Stimulated activated CD4-positive, alpha-beta T cell treated with anti-CD3 and anti-CD28 coated beads, Interleukin-1b, Interleukin-23, amount 100 ng/mL, for 1 hour (primary cell): ENCODE measurements at places on chromosomes 3 and 15.

GRCh38 chr3:53843195-53844177, 2.7 kb downstream of the CHDH start:
- DNase-seq: no peak

DNA sequence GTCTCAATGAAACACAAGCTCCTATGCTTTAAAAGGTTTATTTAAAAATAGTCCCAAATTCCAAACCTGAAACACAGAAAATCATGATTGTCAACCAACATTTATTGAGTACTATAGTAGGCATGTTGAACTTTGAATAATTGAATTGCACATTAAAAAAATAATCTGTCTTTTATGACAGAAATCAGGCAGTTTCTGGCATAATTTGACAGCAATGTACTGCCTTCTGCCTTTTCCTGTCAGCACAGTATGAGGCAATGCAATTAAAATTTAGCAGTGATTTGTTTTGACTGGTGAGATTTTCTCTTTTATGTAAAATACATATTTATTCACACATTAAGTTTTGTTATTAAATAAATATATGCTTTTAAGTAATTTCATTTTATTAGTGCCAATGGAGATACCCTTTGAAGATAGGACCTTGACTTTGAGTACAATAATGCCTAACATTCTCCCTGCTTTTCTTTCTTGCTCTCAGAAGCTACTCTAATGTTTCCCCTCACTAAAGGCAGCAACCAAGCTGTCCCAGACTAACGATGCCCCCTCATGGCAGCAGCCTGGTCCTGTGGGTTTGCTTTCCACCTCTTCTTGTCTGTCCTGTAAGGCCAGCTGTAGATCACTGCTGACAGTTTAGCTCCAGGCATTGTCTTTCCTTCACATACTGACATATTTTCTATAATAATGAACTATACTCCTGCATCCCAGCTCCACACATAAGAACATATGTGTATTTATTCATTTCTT, 346.7 kb downstream of the IL20RB start:
- DNase-seq: no peak

DNA sequence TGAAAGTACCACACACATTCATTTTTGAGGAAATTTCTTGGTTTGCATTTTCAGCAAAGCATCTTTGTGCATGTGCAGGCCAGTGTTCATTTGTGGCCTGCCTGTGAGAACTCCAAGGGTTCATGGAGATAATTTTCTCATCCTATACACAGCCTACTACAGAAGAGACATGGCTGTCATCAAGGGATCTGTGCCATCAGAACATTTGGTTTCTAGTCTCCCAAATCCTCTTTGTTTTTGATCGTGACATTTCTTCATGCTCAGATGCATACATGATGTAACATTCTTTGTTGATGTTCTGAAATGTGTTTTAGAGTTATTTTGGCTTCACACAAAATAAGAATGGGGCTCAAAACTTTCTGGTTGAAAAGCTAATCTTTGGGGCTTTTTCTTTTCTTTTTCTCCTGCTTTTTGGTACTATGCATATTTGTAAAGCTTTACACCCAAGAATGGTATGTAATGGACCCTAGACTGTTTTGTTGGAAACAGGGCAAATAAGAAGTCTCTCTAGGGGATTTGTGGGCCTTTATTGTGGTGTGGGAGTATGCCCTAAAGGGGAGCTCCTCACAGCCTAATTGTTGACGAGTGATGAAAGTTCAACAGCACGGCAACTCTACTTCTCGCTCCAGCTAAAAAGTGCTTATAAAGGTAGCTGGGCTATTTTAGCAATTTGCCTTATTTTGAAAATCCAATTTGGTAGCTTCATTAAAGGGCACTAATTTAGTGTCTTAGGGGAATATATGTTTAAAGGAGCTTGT, 3.2 kb upstream of the ARPP21 start:
- no peak for DNase-seq

DNA sequence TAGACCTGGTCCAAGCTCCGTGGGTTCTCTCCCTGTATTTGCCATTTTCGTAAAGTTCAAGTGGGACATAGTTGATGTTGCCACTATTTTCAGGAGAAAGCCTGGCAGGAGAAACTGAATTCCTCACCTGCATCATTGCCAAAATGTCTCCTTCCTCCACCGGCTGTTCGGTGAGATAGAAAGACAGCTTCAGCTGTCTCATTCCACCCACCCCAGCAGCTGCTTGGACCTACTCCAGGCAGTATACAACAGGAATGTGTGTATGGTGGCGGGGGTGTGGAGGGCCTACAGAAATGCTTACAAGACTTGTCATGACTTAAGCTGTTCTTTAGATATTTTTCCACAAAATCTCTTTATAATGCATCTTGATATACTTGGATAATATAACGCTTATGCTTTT, 132.7 kb upstream of the RAP2B start:
- no peak for DNase-seq

DNA sequence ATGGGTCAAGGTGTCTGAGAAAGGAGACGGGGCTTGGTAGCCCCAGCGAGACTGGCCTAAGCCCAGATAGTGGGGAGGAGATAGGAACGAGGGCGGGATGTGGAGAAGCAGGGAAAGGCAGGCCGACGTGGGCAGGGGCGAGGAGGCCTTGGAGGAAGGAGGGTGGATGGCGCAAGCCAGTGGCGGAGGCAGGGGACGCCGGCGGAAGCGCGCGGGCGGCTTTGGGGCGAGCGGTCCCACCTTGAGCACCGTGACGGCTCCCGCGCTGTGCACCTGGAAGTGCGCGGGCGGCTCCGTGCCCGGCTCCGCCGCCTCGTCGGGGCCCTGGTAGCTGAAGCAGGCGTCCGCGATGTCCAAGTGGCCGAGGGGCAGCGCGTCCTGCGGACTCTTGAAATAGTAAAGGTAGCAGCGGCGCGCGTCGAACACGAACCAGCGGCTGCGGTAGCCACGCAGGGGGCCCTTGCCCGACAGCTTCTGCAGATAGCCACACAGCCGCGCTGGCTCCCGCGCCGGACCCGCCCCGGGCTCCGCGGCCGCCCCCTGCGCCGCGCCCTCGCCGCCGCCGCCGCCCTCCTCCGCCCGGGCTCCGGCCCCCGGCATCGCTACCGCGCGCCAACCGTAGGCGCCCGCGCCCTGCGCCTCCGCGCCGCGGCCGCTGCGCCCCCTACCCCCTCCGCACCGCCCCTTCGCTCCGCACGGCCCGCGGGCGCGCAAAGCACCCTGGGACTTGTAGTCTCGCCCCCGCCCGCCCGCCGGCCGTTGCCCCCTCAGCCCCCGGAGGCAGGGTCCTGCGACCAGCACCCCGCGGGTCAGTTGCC, at the start of gene TBC1D2B:
TSS of gene TBC1D2B (minus strand) at position 659 of the 818 bp plus-strand sequence. CDS start at position 600, 59 bp downstream.
- DNase-seq: no peak

DNA sequence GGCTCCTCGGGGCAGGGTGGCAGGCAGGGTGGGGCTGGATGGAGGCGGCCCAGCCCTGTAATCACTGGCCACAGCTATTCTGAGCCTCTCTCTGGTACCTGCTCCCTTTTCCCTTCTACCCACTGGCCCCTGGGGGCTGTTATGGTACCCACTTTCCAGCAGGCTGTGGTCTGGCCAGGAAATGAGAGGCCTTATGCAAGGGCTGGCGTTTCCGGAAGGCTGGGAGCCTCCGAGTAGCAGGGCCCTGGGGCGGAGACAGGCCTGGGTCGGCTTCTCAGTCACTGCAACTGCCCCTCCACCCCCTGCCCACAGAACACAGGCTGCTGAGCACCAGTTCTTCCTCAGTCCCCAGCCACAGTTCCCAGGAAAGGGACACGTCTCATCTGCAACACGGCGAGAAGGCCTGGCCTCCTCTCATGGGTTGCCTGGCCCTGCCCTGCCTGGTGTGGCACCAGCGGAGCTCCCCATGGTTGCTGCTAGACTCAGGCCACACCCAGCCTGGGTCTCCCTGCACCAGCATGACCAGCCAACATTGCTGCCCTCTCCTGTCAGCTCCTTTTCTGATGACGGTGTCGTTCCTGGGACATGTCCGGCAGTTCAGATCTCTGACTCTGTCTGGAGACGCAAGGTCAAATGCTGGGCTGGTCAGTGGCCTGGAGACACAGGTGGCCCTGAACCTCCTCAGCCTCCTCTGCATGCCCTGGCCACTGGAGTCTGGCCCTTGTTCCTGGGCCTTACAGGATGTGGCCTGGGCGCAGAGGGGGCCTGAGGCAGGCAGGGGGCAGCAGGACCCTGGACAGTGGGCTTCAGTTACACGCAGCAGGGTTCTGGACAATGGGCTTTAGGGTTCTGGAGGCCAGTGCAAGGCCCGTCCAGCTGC, 6.5 kb downstream of the CHST13 start:
- no peak for DNase-seq

DNA sequence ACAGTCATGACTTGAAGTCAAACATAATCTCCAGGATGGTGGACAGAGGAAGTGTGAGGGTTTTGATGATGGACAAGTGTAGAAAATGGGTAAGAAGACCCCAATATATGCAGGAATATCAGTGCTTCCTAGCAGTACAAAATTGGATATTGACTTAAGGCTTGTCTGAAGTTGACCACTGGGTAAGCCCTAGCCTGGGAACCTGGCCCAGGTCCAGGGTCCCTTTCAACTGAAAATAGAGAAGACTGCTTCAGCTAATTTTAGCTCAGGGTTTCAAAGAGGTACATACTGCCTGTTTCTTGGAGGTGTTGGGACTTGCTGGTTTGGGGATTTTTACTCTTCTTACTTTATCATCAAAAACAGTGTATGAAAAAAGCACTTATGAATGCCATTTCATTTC, 4.7 kb downstream of the NR1D2 start:
- DNase-seq: no peak

DNA sequence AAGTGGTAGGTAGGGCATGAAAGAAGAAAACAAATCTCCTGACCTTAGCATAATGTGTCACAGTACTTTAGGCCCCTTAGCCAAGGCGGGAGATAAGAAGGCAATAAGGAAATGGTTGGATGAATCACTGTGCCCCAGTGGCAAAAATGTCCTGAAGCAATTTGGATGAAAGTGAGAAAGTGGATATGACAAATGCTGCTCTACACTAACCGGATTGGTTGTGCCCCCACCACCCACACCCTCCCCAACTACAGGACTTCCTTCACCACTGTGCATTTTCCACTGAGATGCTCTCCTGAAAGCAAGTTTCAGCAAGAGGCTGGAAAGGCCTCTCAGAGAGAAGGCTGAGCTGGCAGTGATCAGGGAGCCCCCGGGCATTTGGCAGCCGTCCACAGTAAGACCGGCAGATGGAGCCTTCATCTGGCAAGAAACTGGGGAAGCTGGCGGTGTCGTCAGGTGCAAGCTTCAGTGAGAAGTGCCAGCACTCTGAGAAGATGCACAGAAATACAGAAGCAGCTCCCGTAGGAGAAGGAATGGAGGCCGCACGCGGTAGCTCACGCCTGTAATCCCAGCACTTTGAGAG, 63.8 kb downstream of the ATP1B3 start:
- no peak for DNase-seq

- no peak for DNase-seq
These were observed 215.5 kb downstream of the NR1D2 start for GRCh38 chr3:24160424-24161095.

GRCh38 chr3:4771243-4771642, 208.0 kb upstream of the BHLHE40 start:
- DNase-seq: no peak

- DNase-seq: no peak
These were observed 958.8 kb downstream of the IGSF11 start for GRCh38 chr3:118075873-118076272.

- no peak for DNase-seq
These were observed 127.1 kb upstream of the UMPS start for GRCh38 chr3:124602980-124603627.

GRCh38 chr3:130787422-130788068, 40.9 kb upstream of the PIK3R4 start:
- DNase-seq: no peak

- DNase-seq: no peak
These were observed 205.7 kb downstream of the PLCL2 start for GRCh38 chr3:17090280-17090983.

GRCh38 chr3:21704796-21705195, 46.2 kb downstream of the ZNF385D start:
- no peak for DNase-seq

GRCh38 chr3:10420745-10421475, 84.5 kb downstream of the ATP2B2 start:
- no peak for DNase-seq

GRCh38 chr15:52254391-52254790, 41.2 kb downstream of the MYO5C start:
- no peak for DNase-seq

DNA sequence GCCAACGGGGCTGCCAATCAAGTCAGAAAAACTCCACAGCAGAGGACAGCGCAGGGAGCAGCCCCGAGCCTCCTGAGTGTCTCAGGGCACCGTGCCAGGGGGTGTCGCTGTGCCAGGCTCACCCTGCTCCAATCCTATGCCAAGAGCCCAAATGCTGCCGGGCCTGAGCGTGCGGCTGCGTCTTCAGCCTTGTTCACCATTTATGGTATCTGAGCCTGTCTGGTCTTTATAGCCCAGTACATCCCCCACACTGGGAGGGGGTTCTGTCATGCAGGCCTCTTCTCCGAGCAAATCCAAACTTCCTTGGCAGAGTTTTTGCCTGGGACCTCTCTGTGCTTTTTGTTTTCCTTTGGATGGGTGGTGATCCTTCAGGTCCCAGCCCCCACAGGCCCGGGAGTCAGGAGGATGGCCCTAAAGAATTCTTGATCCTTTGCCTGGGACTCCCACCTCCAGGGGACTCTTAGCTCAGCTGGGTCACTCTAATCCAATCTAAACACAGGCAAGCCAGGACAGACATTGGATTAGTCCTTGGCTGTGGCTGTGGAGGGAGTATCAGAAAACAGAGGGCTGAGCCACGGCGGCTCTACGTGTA, 135.1 kb upstream of the HACD2 start:
- DNase-seq: no peak

- DNase-seq: no peak
These were observed 25.2 kb upstream of the C2CD4B start for GRCh38 chr15:62190274-62190673.

DNA sequence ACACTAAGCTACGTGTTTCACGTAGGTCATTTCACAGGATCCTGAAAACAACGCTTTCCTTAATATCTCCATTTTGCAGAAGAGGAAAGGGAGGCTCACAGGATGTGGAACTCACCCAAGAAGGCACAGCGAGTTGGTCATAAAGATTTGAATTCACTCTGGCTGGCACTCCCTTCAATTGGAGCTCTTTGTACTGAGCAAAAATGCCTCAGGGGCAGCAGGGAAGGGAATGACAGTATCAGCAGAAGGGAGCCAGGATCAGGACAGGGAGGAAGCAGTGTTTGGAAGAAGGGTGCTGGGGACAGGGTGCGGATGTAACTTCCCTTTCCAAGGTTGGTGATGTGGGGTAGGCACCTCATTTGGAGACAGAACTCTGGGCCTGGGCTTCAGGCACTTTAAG, 1.1 kb upstream of the ST6GAL1 start:
- no peak for DNase-seq

- DNase-seq: no peak
These were observed 10.8 kb downstream of the TRNT1 start for GRCh38 chr3:3137526-3137925.

- no peak for DNase-seq
These were observed 76.7 kb upstream of the LPP start for GRCh38 chr3:188077160-188077799.

DNA sequence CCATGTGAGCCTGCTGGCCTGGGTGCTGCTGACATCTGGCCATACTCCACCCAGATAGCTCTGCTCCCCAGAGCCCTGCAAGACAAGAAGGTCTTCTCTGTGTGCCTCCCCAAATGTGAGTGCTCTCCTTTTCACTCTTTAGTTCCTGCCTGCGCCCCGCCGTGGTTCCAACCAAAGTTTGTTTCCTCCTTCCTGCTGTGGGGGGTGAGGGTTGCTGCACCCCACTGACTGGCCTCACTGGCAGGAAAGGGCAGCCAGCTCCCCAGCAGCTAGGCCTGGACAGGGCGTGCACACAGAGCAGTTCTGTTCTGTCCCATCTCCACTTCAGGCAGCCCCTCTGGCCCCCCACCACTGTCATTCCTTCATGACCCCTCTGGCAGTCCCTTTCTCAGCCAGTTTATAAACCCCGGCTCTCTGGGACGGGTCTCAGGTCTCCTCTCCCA, 5.4 kb upstream of the CCDC174 start:
- DNase-seq: no peak
